ENCODE measurements at places on chromosomes 11 and 22. TPM values are rescaled to one million over a fixed set of nuclear protein-coding genes. Genes with fewer than 3 reads are reported as not detected.

Gene C2CD3
- 15.0 TPM for total RNA-seq

Gene DNAJB13
- total RNA-seq: 0.18 TPM

Gene HBG2
- 6.5 TPM for total RNA-seq

Gene WT1
- total RNA-seq: 0.09 TPM

Gene CD6
- 0.53 TPM for total RNA-seq

DNA sequence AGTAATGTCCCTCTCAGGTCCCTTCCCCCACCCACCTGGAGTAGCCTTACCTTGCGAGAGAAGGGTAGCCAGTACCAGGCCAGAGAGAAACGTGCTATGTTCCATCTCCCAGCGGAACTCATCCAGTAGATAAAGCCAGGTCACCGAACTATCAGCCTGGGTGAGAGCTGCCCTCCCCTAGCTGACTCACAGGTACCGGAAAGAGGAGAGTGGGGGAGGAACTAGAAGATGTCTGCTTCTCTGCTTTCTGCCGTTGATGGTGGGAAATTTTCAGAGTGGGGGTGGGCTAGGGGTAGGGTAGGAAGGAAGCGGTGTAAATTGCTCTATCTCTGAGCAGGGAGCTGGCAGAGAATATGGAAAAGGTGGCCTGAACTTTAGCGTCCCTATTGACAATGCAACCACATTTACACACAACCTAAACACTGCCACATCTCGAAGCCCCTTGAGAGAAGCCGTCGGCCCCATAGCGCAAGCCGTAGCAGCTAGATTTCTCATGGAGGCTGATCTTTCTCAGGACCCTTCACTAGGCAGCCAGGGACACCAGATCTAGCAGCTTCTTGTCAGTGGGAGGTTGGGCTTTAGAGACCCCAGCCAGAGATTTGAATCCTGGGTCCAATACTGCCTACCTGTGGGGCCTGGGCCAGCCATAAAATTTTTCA is at the start of gene CD3D:
TSS of gene CD3D (minus strand) at position 203 of the 659 bp plus-strand sequence. CDS start at position 105, 98 bp downstream.
- peaks cover 31% of the 10 kb centered on the region for H3K27me3 ChIP-seq
- no peak within 1 kb of the TSS for H3K4me3 ChIP-seq
- H3K27ac ChIP-seq: no peak within 1 kb of the TSS
- H3K36me3 ChIP-seq: no peaks in the 10 kb centered on the region
- H3K4me1 ChIP-seq: peaks cover 2% of the 10 kb centered on the region

DNA sequence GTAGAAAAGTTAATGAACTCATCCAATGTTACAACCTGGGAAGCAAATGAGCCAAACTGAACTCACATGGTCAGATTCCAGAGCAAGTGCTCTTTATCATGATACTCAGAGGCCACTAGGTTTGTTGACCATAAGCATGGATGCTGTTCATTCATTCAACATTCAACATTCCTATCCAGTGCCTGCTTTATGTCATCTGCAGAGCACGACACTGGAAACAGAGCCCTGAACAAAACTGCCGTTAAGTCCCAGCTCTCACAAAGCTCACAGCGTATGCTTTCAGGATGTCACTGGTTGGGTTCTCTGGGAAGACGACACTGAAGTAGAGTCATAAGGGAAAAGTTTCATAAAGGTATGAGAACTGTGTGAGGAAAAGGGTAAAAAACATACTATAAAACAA is 105.8 kb upstream of the TRIM77 start:
- no peak overlapping the region for H3K27ac ChIP-seq
- H3K27me3 ChIP-seq: no peaks in the 10 kb centered on the region
- DNase-seq: no peak
- no peak overlapping the region for H3K4me3 ChIP-seq
- H3K4me1 ChIP-seq: peaks cover 39% of the 10 kb centered on the region

- no peak for DNase-seq
- peaks cover 10% of the 10 kb centered on the region for H3K27me3 ChIP-seq
- no peak overlapping the region for H3K27ac ChIP-seq
- no peaks in the 10 kb centered on the region for H3K4me1 ChIP-seq
Measured at GRCh38 chr11:69680688-69681087, 5.5 kb upstream of the LTO1 start.

- peaks cover 12% of the 10 kb centered on the region for H3K4me1 ChIP-seq
- no peaks in the 10 kb centered on the region for H3K36me3 ChIP-seq
- H3K27ac ChIP-seq: peak overlapping the region; percentile 52
- DNase-seq: no peak
- peak overlapping the region; percentile 84 for H3K4me3 ChIP-seq
Measured at GRCh38 chr22:30667107-30667493, 575 bp downstream of the DUSP18 start.

DNA sequence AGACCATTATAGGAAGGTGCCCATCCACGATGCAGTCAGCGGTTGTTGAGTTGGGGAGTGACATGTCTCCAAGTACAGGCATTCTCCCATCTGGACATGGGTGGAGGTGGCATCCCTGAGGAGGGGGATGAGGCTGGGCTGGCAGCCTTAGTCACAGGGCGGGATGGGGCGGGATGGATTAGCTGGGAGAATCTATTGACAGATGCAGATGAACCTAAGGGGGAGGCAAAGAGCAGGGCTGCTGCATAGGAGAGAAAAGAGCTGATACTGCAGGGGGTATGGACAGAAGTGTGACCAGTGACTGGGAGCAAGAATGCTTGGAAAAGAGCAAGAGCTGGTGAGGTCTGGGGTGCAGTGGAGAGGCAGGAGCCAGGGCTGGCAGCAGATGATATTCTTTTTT is 42.7 kb downstream of the SCN3B start:
- no peak overlapping the region for H3K27ac ChIP-seq
- H3K4me1 ChIP-seq: peaks cover 2% of the 10 kb centered on the region
- no peak for DNase-seq
- H3K36me3 ChIP-seq: peaks cover 46% of the 10 kb centered on the region

DNA sequence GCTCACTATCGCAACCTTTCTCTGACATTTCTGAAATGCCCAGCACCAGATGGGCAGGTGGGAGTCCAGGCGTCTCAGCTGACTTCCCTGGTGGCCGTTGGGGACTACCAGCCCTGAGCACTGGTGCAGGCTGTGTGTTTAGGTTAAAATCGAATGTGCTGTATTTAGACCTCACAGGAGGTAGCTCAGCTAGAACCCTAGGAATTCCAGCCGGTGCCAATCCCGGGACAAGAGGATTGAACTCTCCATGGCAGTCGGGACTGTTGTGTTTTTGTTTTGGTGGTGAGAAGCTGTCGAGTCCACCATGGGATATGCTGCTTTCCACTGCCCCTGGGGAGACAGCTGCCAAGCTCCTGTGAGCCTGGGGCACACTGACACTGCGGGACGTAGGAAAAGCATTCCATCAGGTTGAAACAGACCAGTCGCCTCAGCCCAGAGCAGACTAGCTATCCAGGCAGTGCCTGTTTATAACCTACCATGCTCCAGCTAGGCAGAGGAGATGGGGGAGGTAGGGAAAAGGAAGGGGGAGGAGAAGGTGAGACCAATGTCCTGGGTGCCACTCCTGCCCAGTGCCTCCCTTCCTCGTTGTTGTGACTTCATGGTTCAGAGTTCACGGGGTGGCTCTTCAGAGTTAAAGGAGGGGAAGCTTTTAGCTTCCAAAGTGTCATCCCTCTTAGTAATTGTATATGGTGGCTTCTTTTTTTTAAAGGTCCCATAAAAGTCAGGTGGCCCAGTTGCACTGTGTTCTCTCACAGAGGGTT is 53.0 kb downstream of the MICAL2 start:
- H3K27ac ChIP-seq: no peak overlapping the region

DNA sequence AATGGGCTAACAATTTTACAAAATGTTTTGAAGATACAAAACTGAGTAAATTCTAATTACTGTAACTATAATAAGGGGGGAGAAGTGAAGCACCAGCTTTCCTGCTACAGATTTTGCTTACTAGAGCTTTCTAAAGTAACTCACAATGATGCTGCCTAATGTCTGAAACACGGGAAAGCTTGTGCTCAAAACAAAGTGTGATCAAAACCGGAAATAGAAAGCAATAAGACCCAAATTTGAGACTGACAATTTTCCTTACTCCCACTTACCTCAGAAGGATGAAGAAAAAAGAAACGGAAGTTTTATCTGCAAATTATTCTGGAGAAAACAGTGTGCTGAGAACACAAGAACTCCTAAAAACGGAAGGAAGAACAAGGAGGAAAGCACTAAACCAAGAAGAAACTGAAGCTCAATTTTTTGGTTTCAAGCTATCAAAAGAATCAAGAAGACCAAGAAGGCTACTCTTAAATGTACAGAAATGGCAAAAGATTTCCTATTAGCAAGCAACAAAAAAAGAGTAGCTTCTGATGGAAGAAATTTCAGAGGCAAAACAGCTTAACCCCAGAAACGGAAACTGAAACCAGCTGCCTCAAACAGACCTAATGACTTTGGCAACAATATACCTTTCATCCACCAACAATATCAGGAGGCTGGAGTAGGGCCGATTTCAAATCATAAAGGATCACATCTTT is 33.4 kb downstream of the AMBRA1 start:
- no peaks in the 10 kb centered on the region for H3K36me3 ChIP-seq
- H3K27me3 ChIP-seq: no peaks in the 10 kb centered on the region
- H3K4me1 ChIP-seq: peaks cover 3% of the 10 kb centered on the region
- DNase-seq: no peak
- H3K4me3 ChIP-seq: no peak overlapping the region

- peak; percentile 89 for DNase-seq
- H3K27ac ChIP-seq: no peak overlapping the region
- no peak overlapping the region for H3K4me3 ChIP-seq
- H3K27me3 ChIP-seq: peaks cover 5% of the 10 kb centered on the region
- H3K4me1 ChIP-seq: no peaks in the 10 kb centered on the region
Measured at GRCh38 chr11:94325681-94326080, 21.3 kb downstream of the IZUMO1R start.

GRCh38 chr11:19868281-19868821 is 155.7 kb downstream of the NAV2 start:
- peaks cover 90% of the 10 kb centered on the region for H3K4me1 ChIP-seq
- H3K27ac ChIP-seq: no peak overlapping the region
- H3K4me3 ChIP-seq: no peak overlapping the region
- peaks cover 12% of the 10 kb centered on the region for H3K36me3 ChIP-seq
- no peak for DNase-seq
- no peaks in the 10 kb centered on the region for H3K27me3 ChIP-seq

DNA sequence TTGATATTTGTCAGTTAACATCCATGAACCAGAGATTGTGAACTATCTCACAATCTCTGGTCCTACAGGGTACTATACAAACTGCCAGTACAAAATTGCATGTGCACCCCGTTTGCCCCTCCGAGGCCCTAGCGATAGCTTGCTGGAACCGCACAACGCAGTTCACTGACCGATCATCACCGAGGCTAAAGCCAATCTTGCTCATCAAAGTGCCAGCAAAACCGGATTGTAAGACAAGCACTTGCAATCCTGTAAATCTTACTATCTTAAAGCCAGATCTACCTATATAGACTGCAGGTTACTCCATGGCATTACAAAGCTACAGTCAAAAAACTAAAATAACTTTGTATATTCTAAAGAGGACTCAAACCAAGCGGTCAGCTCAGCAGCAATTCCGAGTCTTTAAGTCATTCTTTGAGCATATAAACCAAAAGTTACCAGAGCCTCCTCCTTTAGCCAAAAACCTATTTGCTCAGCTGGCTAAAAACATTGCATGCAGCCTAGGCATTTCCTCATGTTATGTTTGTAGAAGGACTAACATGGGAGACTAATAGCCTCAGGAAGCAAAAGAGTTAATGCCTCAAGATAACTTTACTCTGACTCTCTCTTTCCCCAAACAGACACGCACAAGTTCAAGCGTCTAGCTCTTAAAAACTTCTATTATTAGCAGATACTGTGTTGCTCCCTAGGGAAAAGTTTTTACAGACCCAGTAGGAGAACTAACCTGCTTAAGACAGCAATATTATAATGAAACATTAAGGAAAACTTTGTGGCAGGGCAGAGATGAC is 30.7 kb upstream of the CPT1A start:
- DNase-seq: no peak
- H3K4me1 ChIP-seq: peaks cover 25% of the 10 kb centered on the region
- H3K27ac ChIP-seq: no peak overlapping the region
- no peak overlapping the region for H3K4me3 ChIP-seq
- H3K36me3 ChIP-seq: no peaks in the 10 kb centered on the region
- H3K27me3 ChIP-seq: no peaks in the 10 kb centered on the region

GRCh38 chr11:57251491-57252104 is 14.5 kb upstream of the APLNR start:
- DNase-seq: no peak
- no peak overlapping the region for H3K27ac ChIP-seq
- no peaks in the 10 kb centered on the region for H3K27me3 ChIP-seq
- H3K4me1 ChIP-seq: peaks cover 5% of the 10 kb centered on the region
- no peak overlapping the region for H3K4me3 ChIP-seq

DNA sequence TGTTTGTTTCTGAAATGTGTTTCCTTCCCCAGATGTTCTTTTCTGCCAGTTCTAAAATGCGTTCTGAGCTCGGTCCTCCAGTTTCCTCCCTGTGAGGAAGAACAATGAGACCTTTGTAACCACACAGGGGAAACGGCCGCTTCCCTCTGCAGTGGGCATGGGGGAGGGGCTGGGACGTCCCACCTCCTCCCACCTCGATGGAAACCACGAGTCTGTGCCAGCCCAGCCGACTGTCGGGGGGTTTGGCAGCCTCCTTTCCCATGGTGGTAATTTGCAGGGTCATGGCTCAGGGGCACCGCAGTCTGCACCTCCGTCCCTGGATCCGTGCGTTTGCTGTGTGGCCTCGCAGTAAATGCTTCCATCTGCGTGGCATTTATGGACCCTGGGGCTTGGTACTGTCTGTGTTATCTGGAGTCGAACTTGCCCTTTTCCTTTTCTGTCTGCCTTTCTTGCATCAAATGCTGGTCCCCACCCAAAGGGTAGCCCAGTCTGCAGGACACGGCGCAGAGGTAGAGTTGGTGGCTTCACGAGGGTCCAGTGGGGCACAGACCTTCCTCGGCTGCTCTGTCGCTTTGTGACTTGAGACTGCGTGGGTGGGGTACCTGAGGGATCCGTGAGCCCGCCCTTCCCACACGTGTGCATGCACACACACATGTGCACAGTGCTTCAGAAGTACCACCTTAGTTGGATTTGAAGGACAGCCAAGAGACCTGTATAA is 16.1 kb downstream of the LRP5 start:
- peaks cover 76% of the 10 kb centered on the region for H3K4me1 ChIP-seq
- DNase-seq: peak; percentile 63
- no peaks in the 10 kb centered on the region for H3K27me3 ChIP-seq
- peak overlapping the region; percentile 25 for H3K4me3 ChIP-seq
- H3K27ac ChIP-seq: peak overlapping the region; percentile 95
- no peaks in the 10 kb centered on the region for H3K36me3 ChIP-seq

DNA sequence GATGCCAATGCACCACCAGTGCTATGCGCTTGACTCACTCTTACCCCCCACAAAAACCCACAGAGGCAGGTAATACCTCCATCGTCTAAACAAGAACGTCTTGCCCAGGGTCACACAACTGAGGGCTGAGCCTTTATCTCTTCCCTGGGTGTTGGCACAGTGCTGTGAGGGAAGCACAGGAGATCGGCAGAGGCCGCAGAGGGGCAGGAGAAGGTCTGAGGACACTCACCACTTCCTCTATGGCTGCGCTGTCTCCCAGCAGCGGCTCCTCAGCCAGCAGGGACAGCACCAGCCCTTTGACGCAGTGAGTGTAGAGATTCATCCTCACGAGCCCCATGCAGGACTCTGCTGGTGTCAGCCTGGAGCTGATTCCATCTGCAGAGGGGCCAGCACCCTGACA is 19.9 kb downstream of the HPS4 start:
- DNase-seq: no peak
- no peak overlapping the region for H3K4me3 ChIP-seq
- H3K27me3 ChIP-seq: no peaks in the 10 kb centered on the region
- peaks cover 4% of the 10 kb centered on the region for H3K4me1 ChIP-seq
